ENCODE measurements at places on chromosomes 7 and 10.

- no peak for DNase-seq
Measured at GRCh38 chr10:69614130-69614529, 15.9 kb upstream of the FAM241B start.

- DNase-seq, result no peak
Measured at GRCh38 chr10:75018686-75019307, 92.7 kb upstream of the SAMD8 start.

GRCh38 chr10:52598936-52599335, 173.6 kb downstream of the MBL2 start:
- DNase-seq, result no peak

DNA sequence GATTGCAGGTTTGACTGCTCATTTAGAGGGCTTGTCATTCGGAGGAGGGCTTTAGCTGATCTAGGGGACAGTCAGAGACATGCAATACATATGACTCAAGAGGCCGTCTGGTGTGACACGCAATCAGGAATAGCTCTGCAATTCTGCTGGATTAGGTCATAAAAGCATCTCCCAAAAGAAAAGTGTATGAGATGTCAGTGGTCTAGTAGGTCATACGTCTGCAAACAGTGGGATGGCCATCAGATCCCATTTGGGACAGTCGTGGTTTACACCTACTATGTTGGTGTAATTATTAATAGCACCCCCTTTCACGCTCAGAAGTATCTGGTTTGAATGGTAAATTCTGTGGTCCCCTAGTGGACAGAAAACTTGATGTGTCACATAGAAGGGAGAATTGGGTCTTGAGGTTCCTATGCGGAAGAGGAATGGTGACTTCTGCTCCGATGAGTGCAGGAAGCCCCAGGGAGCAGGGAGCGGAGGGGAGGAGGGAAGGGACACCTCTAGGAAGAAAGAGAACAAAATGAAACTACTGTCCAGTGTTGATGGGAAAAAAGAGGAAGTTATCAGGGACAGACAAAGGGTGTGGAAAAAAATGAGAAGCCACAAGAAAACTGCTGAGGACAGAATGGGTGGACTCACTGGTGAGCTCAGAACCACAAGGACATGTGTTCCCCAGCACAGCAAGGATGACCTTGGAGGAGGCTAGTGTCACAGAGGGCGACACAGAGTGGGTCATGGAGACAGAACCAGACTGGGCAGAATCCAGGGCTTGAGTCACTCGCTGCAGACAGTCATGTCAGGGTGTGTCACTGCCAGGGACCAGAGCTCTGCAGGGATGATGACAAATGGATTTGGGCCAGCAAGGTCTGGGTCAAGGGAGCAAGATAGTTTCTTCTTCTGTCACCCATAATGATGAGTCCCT, 59.9 kb downstream of the MAP3K8 start:
- DNase-seq, result peak; percentile 88

- DNase-seq, result no peak
Measured at GRCh38 chr10:70106958-70107791, 25.4 kb downstream of the AIFM2 start.

DNA sequence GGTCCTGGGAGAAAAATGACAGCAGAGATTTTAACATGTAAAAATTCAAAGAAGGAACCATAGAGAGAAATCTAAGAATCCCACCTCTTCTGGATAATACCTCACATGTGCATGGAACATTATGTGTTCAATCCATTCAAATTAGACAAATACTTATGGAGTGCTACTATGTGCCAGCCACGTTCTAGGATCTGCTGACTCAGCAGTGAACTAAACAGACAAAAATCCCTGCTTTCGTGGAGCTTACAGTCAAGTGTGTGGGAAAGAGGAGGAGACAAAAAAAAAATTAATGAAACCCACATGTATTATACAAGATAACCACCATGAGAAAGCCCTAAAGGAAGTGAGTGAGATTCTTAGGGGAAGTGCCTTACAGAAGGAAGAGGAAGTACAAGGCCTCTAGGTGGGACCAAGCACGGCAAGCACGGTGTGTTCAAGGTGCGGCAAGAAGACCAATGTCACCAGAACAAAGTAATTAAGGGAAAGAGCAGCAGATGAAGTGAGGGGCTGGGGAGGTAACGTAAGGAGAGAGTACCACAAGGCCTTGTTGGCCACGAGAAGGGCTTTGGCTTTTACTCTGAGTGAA, 71.0 kb downstream of the SLC25A13 start:
- no peak for DNase-seq

- no peak for DNase-seq
Measured at GRCh38 chr10:88540351-88540750, 42.8 kb downstream of the RNLS start.

GRCh38 chr7:142961973-142962926, at the start of gene KEL:
KEL (minus strand) TSS chr7:142962363; CDS start chr7:142962206, 157 bp downstream.
- DNase-seq, result no peak

GRCh38 chr10:110273474-110273873, 31.2 kb downstream of the SMNDC1 start:
- DNase-seq, result peak; percentile 80

DNA sequence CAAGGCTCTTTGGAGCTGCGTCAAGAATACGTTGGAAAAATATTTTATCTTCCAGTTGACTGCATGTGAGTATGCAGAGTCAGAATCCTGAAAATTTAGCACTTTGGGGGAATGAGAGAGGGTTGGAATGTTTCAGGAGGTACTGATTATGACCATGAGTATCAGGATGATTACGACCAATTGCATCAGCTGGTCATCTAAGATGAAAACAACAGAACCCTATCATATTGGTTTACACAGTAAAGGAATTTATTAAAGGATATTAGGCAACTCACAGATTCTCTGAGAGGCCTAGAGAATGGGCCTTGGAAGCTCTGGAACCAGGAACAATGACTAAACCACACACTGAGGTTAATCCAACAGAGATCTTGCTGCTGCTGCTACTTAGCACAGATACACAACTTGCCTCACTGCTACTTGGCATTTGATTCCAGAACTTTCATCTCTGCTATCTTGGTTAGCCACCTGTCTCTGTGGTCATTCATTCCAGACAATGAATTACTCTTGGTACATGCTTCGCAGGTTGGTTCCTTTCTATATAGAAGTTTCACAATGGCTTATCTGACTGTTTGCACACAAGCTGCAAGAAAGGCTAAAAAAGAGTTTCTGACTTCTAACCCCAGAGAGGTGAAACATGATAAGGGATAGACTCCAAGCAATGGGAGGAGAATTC, 68.0 kb upstream of the CTTNBP2 start:
- no peak for DNase-seq

GRCh38 chr7:99392659-99393354, 15.6 kb downstream of the PDAP1 start:
- peak; percentile 93 for DNase-seq

DNA sequence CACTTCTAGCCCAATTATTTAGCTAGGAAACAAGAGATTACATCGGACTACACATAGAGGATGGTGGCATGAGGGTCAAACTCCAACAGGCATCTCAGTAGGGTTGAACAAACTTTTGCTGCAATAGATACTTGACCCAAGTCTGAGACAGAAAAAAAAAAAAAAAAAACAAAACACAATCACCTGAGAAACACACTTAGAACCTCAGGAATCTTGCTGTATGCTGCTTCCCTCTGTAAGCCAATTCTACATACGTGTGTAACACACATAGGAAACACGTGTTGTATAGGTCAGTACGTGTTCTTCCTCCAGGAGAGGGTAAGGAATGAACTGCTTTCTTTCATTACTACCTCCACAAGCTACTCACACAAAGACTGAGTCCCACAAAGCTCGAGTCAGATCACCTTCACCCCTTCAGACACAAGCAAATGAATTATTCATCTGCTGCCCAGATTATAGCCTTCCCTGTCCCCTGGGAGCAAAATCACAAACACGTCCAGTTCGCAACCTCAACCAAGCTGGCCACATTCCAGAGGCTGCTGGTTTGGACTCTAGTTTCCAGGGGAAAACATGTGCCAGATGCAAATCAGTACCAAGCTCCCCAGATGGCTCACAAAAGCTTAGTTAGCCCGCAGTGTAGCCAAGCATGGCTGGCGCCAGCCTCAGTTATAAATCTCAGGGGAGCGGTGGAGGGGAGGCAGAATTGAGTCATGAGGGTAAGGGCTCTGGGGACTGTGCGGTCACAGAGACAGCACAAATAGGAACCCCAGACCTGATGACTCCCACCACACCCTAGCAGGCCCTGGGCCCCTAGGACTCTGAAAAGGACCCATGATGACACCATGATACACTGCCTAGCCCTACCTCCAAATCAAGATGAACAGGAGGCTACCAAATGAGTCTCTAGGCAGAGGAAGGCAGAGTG, 15.1 kb downstream of the PSAP start:
- DNase-seq, result peak; percentile 89

DNA sequence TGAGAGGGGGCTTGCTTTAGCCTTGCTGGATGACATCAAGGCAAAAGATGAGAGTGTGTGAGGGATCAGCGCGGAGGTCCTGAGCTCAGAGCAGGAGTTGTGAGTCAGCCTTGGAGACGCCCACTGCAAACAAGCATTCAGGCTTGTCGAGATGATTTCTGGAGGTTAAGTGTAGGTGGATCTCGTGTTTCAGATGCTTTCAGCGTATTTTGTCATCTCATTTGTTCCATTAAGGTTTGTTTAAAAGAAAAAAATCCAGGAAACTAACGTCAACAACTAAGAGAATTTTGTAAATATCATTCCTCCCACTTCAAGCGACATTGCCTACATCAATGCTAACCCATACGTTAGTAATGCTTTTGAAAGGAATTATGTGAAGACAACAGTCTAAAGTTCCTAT, 715.4 kb upstream of the NRP1 start:
- no peak for DNase-seq

GRCh38 chr7:7562736-7563135, 3.9 kb upstream of the MIOS start:
- DNase-seq, result no peak

DNA sequence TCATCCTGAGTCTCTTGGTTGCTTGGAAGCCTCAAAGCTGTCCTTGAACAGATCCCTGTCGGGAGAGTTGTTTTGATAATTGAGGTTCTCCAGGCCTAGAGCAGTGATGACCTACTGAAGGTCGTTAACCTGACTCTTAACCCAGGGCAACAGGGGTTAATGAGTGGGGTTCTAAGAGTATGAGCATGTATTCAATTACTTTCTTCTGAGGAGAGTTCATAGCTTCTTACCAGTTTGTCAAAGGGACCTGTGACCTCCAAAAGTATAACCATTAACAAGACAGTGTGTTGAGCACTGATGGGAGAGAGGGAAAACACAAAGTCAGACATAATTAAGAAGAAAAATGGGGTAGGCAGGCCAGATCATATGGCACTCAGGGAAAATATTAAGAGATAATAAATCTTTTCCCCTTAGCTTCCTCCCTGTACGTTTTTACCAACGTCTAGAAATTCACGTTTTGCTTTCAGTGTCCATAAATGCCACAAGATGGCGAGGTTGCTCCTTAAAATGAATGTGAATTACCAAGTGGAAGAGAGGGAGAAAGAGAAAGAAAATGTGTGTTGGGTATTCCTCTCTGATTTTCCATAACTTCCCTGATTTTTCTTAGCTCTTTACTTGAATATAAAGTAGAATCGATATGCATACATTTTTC, 97.6 kb downstream of the SUGCT start:
- DNase-seq, result no peak

- DNase-seq, result no peak
Measured at GRCh38 chr7:142608630-142609428, 140.4 kb upstream of the PRSS1 start.

- no peak for DNase-seq
Measured at GRCh38 chr7:131381069-131381838, 53.6 kb downstream of the MKLN1 start.

DNA sequence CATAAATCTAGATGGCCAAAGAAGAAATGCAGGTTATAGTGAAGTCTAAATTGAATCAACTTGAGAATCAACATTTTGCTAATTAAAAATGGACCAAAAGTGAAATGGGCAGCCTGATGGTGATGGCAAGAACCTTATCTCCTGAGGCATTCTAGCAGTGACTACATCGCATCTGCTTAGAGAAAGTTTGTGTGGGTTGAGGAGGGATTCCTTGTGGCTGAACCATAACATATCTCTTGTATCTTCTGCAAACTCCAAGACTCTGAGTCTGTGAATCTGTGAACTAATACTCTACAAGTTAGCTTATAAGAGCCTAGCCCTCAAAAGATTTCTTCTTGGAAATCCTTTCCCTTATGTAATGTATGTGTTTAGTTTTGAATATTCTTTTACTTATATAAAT, 85.6 kb downstream of the PRKG1 start:
- DNase-seq, result no peak

- DNase-seq, result peak; percentile 44
Measured at GRCh38 chr10:129780198-129780597, 183.9 kb downstream of the EBF3 start.

- no peak for DNase-seq
Measured at GRCh38 chr10:120613180-120613579, 156.2 kb downstream of the PLPP4 start.

GRCh38 chr7:36986511-36986933, 262.2 kb upstream of the AOAH start:
- no peak for DNase-seq

GRCh38 chr10:112821038-112821437, 129.0 kb upstream of the TCF7L2 start:
- DNase-seq, result no peak

- DNase-seq, result no peak
Measured at GRCh38 chr7:34155220-34155908, 250.0 kb downstream of the BMPER start.

- DNase-seq, result no peak
Measured at GRCh38 chr10:8278099-8278498, 223.6 kb downstream of the GATA3 start.

GRCh38 chr7:152072421-152072820, 46.9 kb downstream of the GALNT11 start:
- DNase-seq, result no peak

DNA sequence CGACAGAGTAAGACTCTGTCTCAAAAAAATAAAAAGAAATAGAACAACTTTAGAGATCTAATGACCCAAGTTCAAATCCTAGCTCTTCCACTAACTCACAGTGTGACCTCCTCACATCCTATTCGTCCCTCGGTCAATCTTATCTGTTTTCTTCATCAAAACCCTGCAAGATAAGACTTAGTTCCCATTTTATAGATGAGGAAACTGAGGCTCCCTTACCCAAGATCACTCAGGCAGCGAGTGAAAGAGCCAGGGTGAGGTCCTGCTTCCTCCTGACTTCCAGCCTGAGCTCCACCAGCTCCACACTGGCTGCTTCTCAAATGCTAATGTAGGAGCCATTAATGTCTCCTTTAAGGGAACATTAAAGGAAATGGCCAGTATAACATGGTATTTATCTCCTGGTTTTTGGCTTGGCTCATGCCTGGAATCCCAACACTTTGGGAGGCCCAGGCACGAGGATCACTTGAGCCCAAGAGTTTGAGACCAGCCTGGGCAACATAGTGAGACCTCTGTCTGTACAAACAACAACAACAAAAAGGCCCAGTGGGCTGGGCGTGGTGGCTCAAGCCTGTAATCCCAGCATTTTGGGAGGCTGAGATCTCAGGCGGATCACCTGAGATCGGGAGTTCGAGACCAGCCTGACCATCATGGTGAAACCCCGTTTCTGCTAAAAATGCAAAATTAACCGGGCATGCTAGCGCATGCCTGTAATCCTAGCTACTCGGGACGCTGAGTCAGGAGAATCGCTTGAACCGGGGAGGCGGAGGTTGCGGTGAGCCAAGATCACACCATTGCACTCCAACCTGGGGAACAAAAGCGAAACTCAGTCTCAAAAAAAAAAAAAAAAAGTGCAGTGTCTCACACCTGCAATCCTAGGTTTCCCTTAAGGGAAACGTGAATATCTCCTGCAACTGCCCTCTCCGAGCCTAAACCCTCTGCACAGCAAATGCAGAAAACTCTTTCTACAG, 3.4 kb upstream of the RHBDD2 start:
- no peak for DNase-seq

Measured in posterior vena cava (tissue), 2 donors.